Thyroid gland (tissue), 4 donors: ENCODE measurements at places on chromosomes 2 and 18. TPM values are rescaled to one million over a fixed set of nuclear protein-coding genes. Genes with fewer than 3 reads are reported as not detected.

Gene GPR35
- total RNA-seq: 1.3 TPM

Gene TMEM131
- 28.6 TPM for total RNA-seq

Gene IL1R1
- total RNA-seq: 220 TPM

Gene GALNT14
- 1.1 TPM for total RNA-seq
